ENCODE measurements at places on chromosomes 3 and 15.

DNA sequence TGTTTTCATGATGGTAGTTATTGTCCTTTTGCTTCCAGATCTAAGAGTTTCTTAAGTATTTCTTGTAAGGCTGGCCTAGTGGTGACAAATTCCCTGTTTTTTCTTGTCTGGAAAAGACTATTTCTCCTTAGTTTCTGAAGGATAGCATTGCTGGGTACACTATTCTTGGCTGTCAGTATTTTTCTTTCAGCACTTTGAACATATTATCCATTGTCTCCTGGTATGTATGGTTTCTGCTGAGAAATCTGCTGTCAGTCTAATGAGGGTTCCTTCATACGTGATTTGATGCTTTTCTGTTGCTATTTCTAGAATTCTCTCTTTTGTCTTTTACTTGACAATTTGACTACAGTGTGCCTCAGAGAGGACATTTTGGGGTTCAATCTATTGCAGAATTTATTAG is 134.3 kb downstream of the CGGBP1 start:
- DNase-seq: no peak

DNA sequence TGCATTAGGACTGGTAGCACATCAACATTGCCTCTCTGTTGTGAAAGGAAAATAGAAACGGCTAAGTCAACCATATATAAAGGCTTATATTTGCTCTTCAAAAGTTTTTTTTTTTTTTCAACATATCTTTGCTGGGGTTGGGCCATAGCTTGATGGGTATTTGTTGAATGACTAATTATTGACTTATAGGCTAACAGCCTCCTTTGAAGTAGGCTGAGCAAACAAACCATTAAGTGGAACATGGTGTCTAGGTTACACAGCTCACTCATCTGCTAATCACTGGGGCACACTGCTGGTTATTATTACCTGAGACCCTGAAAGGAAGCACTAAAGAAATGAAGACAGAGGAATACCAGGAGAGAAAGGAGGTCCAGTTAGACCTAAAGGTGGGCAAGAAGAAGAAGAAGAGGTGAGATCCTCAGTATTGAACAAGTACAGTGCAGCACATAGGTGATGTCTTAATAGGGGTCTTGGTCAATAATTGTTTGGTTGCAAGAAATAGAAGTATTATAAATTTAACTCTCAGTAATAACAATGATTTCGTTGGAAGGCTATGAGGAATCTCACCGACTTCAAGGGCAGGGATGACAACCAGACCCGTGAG is 139.4 kb downstream of the RPLP1 start:
- DNase-seq: no peak

DNA sequence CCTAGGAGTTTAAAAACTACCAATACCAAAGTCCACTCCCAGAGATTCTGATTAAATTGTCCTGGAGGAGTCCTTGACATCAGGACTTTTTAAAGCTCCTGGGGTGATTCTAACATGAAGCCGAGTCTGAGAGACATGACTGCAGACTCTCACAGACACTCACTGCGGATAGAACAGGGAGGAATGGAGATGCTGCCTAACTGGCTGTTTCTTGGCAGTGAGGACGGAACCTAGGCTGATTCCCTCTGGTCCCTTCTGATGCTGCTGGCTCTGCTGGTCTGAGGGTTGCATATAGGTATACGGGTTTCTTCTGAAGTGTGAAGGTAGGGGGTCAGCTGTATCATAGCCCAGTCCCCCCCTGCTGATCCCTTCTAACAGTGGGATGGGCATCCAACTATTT is 1.3 kb upstream of the HRG start:
- DNase-seq: no peak

DNA sequence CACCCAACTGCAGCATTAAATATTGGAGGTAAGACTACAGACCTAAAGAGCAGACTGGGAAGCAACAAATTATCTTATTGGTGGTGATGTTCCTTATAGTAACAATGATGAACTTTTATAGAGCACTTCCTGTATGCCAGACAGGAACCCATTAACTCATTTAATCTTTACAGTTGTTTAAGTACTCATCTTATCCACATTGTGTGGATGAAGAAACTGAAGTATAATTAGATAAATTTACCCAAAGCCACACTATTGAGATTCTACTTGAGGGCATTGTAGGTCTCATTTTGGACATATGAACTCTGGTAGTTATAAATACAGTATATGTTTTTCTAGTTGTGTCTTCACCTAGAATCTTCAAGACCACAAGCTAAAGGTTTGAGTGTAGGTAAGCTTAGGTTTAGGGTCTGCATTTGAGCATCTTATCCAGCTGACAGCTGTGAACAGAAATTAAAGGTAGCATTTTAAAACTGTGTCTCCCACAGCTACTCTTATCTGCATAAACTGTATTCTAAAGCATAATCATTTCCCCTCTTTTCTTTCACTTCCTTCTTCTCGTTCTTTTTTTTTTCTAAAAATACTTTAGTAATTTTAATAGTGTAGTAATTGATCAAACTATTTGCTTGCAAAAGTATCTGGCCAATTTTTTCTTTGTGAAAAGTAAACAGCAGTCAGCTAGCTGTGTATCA is 138.2 kb downstream of the UBE2E2 start:
- DNase-seq: no peak

DNA sequence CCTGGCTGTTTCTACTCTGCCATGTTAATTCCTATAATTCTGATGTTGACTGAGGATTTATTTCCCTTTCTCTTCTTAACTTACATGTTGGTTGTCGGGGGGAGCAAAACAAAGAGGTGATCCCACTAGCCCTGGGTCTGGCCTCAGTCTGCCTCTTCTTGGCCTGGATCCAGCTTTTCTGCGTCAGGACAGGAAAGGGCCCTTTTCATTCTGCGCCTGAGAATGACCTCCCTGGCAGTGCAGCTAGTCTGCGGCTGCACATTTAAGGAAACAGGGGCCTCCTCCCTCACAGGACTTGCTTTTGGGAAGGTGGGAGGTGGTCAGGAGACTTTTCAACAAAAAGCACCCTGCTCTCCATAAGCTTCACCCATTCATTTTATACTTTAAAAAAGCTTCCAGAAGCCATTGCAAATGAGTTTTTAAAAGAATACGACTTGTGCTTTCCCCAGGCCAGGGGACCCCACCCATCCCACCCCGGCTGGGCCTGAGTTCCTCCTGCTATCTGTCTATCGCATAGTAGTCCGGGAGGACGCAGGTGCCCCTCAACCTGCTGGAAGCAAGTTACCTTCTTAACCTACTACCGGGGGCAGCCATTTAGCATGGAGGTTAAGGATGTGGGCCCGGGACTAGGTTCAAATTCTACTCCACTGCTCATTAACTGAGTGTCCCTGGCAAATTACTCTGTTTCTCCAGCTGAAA is 21.3 kb upstream of the EHD4 start:
- no peak for DNase-seq

DNA sequence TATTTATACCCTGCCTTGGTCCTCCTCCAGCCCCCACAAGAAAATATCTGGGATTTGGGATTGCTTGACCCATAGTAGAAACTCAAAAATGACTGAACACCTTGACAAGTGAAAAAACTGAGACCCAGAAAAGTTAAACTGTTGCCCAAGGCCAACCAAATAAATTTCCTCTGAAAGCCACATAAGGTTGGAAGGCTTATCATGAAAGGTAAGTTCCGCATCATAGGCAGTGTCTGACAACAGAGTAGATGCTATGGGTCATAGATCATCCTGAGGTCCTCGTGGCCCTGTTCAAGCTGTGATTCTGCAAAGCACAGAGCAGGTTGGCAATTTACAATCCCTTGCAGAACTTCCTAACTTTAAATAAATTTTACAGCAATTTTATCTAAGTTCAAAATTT is 140.8 kb upstream of the TSC22D2 start:
- no peak for DNase-seq

DNA sequence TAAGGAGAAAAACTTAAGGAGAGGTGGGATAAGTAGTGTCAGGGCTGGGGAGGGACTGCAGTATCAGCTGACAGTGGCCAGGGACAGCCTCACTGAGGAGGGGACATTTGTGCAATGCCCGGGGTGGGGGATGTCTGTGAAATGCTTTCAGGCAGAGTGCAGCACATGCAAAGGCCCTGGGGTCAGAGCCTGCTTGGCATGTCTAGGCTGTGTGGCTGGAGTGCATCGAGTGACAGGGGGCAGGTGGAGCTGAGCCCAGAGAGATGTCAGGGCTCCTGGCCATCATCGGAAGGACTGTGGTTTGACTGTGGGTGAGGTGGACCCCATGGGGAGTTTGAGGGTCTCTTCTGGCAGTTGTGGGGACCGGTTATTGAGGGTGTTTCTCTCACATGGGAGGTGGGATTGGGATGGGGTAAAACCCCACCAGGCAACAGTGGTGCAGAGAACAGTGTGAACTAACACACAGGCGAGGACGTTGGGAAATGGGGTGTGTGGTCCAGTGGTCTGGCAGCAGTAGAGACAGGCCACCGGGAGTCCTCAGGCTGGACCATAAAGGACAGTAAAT is 61.2 kb downstream of the FBLN2 start:
- DNase-seq: no peak

GRCh38 chr3:37456270-37456708 is 281.9 kb upstream of the LRRFIP2 start:
- no peak for DNase-seq

GRCh38 chr3:35639254-35640186 is at the start of gene ARPP21:
Gene ARPP21 (plus strand): TSS chr3:35639525. CDS start chr3:35681752, 42,227 bp downstream.
- DNase-seq: peak; percentile 5

DNA sequence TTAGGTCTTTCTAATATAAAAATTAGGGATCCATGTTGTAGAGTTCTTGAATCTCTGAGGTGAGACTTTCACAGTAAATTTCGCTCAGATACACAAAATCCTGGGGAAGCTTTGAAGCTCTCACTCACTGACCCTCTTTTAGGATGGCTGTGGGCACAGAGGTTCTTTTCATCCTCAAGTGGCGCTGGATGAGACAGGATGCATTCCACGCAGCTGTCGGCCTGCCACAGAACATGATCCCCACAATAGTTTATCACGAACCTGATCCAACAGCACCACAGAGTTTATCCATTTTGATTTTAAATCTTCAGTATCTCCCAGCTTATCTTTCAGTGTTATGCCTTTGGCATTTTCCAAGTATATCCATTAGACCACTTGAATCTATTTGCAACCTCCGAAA is 91.9 kb downstream of the WDR76 start:
- no peak for DNase-seq

GRCh38 chr15:84099181-84099580 is 136.4 kb upstream of the GOLGA6L4 start:
- DNase-seq: no peak

DNA sequence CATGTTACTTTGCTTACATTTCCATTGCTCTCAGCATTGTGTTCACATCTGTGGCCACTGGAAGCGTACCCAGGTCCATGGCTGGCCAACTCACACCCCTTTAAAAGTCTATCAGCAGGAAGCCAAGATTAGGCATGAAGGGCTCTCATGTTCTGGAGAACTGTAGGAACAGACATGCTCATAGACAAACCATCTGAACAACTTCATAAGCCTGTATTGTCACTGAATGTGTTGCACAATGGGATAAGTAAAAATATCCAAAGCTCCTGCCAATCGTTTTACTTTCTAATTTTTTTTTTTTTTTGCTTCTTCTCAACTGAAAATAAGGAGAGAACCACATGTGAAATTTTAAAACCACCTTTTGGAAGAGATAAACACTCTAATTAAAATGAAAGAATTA is 6.4 kb downstream of the RPLP1 start:
- DNase-seq: no peak

DNA sequence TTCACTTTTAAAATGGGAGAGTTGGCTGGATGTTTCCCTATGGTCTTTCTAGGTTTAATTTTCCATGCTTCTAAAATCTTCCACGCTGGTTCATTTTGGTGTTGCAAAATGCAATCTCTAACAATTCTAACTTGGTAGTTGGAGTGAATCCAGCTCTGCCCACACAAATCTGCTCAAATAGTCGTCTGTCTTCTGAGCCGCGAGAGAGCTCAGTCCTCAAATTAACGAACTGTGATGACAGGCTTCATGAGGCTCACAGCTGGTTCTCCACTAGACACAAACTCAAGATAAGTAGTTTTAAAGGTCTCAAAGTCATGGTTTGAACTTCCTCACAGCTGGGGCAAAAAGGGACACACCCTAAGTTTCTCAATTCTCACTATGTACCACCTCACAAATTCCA is 178.6 kb upstream of the LYSMD4 start:
- DNase-seq: no peak

GRCh38 chr15:73051807-73052652 is at the start of gene NEO1:
Gene NEO1 (plus strand): TSS chr15:73052463. CDS start chr15:73052676, 213 bp downstream.
- DNase-seq: peak; percentile 57

DNA sequence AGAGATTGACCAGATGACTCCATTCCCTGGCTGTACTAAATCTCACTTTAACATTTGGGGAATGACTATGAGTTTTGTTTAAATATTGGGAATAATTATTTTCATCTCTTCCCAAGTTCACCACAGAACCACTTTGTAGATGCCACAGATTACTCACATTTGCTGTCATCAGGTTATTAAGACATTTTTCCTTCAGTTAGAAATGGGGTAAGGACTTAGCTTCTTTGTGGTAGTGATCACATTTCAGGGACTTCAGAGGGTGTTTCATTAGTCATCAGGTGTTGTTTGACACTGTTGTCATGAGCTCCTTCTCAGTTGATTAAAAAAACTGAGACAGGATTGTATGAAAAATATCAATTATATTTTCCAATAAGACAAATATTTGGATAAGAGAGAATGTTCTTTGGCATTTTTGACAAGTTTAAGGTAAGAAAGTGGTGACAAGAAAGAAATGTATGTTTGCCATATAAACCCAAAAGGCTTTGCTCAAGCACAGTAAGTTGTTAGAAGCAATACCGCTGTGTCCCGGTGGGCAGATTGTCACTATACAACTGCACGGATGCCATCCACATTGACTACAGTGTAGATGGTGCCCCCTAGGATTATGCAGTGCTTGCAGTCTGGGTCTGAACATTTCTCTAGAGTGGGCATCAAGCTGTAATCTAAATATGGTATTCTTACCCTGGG is 22.3 kb downstream of the FBXL2 start:
- DNase-seq: no peak

DNA sequence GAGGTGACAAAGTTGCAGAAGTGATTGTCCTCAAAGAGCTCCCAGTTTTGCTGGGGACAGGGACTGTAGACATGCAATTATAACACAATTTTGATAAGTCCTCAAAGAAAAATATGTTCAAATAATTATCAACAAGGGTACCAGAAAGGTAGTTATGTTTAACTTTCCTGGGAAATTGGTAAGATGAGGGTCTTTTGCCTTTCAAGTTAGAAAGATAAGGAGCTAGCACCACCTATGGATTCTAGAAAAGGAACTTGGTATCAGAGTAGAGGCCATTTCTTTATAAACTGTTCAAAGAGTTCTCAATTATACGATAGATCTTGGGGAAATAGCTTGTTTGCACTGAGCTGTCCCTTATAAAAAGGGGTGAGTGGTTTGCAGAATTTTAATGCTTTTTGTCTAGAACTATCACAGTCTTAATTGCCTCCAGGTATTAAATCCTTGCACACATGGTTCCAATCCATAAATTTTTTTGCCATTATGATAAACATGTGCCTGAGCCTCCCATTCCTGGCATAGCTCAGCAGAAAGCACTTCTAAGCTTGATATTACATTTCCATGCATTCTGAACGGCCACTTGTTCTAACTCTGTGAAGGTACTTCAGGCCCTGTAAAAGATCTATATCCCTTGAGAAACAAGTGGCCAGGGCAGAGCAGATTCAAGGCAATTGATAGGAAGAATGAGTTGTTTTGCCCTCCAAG is 247.5 kb upstream of the LRIG1 start:
- DNase-seq: no peak

- DNase-seq: no peak
These were observed 645.0 kb upstream of the TBL1XR1 start for GRCh38 chr3:177842302-177842701.

GRCh38 chr15:71182522-71182921 is 67.3 kb downstream of the THSD4 start:
- no peak for DNase-seq

Data from stimulated activated CD8-positive, alpha-beta memory T cell treated with anti-CD3 and anti-CD28 coated beads, Interleukin-15, amount 100 ng/mL, for 48 hours (primary cell).